ENCODE measurements at places on chromosomes 13 and 19. TPM values are rescaled to one million over a fixed set of nuclear protein-coding genes. Genes with fewer than 3 reads are reported as not detected.
A peak's percentile ranks its signal among the peaks of the same experiment; 100 is the strongest.

DNA sequence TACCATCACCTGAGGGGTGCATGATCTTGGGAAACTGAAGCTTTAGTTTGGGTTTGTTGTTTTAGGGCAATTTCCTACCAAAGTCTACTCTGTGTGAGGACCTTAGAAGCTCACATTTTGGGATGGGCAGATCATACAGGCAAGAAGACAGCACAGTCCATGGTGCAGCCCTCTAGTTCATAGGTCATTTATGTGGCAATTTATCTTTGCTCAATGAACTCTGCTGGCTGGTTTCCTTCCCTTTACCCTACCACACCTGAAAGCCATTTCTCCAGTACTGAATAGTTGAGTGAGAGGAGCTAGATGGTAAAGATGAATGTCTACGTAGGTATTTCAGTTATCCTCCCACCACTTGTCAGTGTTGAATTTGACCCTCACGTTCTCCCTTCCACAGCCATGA is 87.5 kb upstream of the KLF12 start:
- no peak for DNase-seq

- DNase-seq = peak; percentile 50
Measured at GRCh38 chr13:48976576-48977285, 1.0 kb downstream of the FNDC3A start.

Gene PTPRS
- total RNA-seq = 227 TPM

GRCh38 chr13:79918620-79919019 is 422.3 kb downstream of the SPRY2 start:
- DNase-seq = no peak

DNA sequence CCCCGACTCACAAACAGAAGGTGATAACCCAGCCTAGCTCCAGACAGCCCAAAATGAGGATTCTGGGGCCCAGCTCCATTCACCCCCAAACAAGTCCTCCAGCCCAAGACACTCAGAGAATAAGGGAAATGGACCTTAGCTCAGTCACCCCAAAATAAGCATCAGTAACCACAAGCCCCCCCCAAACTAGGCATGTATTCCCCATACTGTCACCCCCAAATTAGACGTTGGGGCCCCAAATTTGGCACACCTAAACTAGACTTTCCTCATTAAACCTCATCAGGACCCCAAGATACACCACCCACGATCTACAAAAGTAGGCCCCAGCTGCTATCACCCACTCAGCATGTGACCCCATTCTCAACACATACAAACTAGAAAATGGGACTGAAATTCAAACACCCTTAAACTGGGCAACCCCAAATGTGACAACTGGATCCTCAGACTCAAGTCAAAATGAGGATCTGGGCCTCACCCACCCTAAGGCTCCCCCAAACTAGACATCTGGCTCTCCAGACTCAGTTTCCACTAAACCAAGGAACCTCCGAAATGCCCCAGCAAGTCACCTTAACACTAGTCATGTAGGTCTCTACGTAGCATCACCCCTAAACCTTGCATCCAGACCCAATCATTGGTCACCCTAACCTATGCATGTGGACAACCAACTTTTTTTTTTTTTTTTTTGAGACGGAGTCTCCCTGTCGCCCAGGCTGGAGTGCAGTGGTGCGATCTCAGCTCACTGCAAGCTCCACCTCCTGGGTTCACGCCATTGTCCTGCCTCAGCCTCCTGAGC is 13.4 kb upstream of the ERFL start:
- DNase-seq = peak; percentile 82

DNA sequence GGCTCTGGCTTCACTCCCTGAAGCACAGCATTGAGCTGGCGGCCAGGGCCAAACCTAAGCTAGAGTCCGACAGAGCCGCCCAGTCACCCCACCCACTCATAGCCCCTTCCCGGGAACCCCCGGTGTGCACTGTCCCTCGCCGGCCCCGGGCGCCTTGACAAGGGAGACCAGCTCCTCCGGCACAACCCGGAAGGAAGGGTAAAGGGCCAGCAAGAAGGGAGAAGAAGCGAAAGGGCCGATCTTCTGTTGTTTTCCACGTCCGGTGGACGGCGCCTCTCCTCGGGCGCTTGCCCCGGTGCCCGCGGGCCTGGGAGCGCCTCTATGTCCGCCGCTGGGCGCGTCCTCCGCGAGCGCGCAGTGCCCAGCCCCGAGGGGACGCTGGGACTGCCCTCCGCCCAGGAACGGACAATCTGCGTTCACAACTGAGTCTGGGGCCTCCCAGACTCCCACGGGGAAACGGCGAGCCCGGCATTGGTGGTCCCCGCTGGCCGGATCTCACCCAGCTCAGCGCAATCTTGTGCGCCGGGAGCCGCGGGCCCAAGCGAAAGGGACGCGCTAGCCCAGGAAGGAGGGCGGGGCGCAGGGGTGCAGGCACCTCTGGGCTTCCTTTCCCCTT is 172.5 kb upstream of the MIR17HG start:
- DNase-seq = peak; percentile 39

DNA sequence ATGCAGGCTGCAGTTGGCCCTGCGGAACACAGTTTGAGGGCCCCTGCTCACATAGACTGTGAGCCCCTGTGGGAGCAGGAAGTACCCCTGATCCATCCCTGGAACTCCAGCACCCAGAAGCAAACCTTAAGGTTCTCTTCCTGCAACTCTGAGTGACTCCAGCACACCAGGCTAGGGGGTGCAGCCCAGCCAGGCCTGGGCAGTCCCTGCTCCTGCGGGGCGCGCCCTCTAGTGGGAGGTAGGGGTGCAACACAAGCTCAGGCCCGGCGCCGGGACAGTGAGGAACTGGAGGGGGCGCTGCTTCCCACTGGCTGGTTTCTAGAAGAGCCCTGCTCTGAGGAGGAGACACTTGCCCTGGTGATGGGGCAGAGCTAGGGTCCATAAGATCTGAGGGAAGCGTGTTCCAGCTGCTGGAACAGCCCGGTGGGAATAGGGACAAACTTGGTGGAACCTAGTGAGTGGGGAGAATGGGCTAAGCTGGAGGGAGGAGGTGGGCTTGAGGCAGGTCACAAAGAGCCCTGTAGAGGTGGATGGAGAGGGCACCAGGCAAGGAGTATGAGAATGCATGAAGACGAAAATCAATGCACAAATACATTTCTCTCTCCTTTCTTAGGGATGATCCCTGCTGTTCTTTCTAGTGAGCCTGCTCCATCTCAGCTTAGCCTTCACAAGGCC is 5.0 kb downstream of the ZSCAN5A start:
- DNase-seq = peak; percentile 87

Gene C19orf33
- not detected for total RNA-seq

DNA sequence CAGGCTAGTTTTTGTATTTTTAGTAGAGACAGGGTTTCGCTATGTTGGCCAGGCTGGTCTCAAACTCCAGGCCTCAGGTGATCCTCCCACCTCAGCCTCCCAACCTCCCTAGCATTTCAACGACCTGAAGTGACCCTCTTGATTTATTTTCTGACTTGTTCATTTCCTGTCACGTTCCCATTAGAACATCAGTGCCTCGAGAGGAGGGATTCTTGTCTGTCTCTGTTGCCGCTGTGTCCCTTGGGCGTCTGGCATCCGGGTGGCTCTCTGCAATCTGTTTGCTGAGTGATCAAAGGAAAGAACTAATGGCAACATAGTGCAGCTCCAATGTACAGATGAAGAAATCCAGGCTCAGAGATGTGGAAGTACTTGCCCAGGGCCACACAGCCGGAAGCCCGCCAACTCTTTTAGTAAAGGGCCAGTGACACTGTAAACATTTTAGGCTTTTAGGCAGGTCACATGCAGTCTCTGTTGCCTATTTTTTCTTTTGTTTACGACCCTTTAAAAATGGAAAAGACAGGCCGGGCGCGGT is 47.5 kb downstream of the NFIC start:
- DNase-seq = peak; percentile 49

DNA sequence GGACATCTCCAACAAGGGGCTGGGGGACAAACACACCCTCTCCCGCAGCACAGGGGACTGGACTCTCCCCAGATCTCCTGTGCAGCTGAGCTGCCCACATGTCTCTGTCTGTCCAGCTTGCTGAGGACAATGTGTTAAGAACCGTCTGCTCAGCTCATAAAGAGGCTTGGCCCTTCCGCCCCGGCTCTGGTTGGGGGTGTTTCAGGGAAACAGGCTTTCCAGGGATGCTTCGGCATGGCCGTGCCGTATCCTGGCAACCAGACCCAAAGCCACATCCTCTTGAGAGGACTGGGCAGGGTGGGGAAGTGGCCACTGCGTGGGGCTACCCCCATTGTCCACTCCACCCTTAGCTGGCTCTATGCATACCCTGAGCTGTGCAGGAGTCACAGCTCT is 41.1 kb upstream of the CHST8 start:
- no peak for DNase-seq

Gene LTBP4
- total RNA-seq = 16.6 TPM

Gene FGF21
- total RNA-seq = not detected

Gene OR4F17
- total RNA-seq = not detected

- peak; percentile 77 for DNase-seq
Measured at GRCh38 chr13:67148161-67148571, 82.0 kb downstream of the PCDH9 start.

DNA sequence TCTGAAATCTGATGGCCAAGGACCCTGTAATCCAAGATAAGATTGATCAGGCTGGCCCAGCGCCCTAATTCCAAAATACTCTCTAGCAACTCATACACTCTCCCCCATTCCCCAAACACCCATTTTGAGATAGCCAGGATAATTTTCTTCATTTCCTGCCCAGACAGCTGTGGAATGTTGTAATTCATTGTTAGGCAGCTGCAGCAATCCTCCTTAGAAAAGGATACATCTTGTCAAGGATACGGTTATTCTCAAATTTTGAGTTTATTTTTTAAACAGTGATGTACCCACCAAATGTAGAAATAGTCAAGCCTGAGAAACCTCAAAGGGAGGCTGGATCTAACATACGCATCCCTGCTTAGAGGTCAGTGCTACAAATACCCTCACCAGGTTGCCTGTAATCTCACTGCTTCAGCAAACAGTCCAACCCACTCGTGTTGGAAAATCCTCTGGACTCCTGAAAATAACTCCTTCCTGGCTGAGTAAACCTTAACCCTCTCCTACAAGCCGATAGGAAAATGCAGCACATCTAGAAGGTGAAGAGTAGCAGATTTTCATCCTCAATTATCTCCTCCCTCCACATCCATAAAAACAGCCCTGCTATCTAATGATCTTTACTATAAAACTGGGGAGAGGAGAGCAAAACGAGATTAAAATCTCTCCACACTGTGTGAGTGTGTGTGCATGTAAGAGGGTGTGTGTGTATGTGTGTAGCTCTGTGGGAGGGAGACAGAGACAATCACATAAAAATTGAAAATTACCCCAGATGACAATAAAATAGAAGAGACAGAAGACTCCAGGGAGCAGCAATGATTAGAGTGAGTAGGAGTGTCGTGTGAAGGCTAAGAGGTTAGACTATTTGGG is 683.1 kb downstream of the DIAPH3 start:
- peak; percentile 62 for DNase-seq
